ENCODE measurements at places on chromosomes 13 and 19.

DNA sequence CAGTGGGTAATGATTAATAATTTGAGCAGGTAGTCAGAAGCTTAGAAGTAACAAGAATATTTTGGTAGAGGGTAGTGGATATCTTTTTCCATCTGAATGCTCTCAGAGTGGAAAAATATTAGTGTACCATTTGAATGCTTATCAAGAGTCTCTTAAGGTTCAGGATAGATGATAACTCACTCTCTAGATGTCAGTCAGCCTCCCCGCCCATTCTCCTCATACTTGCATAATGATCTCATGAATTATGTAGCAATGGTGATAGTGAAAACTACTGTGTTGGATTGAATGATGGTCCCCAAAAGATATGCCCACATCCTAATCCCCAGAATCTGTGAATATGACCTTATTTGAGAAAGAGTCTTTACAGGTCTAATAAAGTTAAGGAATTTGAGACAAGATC is 132.7 kb upstream of the KLF12 start:
- DNase-seq, result no peak

GRCh38 chr13:57409656-57410055 is 221.9 kb upstream of the PCDH17 start:
- DNase-seq, result no peak

GRCh38 chr13:106373304-106373988 is 162.0 kb downstream of the EFNB2 start:
- DNase-seq, result peak; percentile 14

DNA sequence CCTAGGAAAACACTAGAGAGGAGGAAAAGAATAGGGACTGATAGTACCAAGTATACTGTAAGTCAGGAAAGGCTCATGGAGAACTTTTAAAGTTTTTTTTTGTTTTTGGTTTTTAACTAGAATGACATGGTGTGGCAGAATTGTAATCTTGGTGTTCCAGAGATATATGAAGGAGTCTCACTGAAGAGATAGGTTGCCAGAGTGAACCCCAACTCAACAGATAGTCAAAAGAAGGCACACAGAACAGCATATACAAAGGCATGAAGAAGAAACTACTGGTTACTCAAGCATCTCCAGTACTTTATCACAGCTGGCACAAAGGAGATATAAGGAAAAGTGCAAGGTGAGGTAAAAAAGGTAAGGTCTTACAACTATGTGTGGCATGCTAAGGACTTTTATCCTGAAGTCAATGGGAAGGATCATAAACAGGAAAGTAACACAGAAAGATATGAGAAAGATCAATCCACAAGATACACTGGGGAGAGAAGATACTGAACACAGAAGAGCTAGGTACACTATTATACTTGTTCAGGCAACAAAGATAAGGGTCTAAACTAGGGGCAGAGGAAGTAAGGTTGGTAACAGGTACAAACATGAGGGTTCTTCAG is 6.0 kb downstream of the KPNA3 start:
- no peak for DNase-seq

- DNase-seq, result no peak
These were observed 72.2 kb downstream of the UFM1 start for GRCh38 chr13:38421590-38422560.
